A549 treated with GW870086 at 1 μM for 4 hours (cell line): ENCODE measurements at places on chromosomes 4 and X. TPM values are rescaled to one million over a fixed set of nuclear protein-coding genes. Genes with fewer than 3 reads are reported as not detected.

Gene FAM114A1
- total RNA-seq: 22.8 to 41.4 TPM (median 36.8 TPM) in 5 replicates

Gene CAPN6
- not detected in 5 replicates for total RNA-seq

Gene HDX
- 1.6 to 3.0 TPM (median 2.1 TPM) in 5 replicates for total RNA-seq

Gene FGA
- total RNA-seq: 16.4 to 22.7 TPM (median 17.4 TPM) in 5 replicates

Gene TLR6
- 1.8 to 3.3 TPM (median 2.7 TPM) in 5 replicates for total RNA-seq

Gene PAGE1
- total RNA-seq: 0.29 TPM in 1 of 5 replicates, not detected in the others

Gene GAGE1
- not detected in 5 replicates for total RNA-seq

Gene RS1
- total RNA-seq: not detected in 5 replicates

Gene MAGEH1
- total RNA-seq: 5.9 to 7.8 TPM (median 6.8 TPM) in 5 replicates

Gene ARMCX1
- 0.21 to 0.46 TPM (median 0.35 TPM) in 5 replicates for total RNA-seq

Gene NPY2R
- total RNA-seq: 0.03 TPM in 2 of 5 replicates, not detected in the others

Gene HHIP
- 0.47 to 1.3 TPM (median 0.78 TPM) in 5 replicates for total RNA-seq

Gene UGT2A2
- not detected in 5 replicates for total RNA-seq
